ENCODE measurements at places on chromosomes 13 and 19.

GRCh38 chr19:4059453-4059871 is 7.2 kb downstream of the ZBTB7A start:
- no peak for DNase-seq

GRCh38 chr19:42166316-42166715 is 34.1 kb upstream of the POU2F2 start:
- no peak for DNase-seq

DNA sequence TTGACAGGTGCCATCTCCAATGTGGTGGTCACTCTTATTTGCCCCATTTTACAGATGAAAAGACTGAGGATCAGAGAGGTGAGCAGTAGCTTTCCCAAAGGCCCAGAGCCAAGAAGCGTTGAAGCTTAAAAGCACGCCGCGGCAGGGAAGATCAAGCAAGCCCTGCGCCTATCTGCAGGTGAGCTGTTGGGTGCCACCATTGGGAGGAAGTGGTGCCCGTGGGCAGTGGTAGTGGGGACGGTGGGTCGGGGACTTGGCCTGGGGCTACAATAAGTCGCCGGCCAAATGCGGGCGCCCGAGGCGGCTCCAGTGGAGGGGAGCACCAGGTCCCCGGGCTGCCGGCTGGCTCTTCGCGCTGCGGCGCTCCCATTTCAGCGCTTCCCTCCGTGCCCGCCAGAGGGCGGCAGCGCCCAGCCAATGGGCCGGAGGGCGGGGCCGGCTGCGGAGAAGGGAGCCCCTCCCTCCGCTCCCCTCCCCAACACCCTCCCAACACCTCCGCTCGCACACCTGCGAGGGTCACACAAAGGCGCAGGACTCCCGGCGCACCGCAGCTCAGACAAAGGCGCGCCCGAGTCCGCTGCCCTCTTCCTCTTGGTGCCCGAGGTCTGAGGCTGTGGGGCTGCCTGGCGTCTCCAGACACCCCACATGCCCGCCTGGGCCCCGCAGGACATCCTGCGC is 744 bp upstream of the POU2F2 start:
- DNase-seq, result no peak

DNA sequence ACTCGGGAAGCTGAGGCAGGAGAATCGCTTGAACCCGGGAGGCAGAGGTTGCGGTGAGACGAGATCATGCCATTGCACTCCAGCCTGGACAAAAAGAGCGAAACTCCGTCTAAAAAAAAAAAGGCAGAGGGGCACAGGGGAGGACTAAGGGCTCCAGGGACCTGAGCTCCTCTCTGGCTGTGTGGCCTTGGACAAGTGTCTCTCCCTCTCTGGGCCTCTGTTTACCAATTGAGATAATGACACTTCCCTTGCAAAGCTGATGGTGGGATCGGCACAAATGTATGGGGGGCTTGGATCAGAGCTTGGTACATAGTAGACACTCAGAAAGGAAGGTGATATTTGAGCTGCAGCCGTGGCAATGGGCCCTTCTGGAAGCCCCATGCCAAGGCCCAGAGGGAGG is 11.4 kb upstream of the SPACA4 start:
- DNase-seq, result no peak

- DNase-seq, result no peak
Observed at GRCh38 chr13:40679480-40679985, 13.1 kb upstream of the FOXO1 start.

Data from LNCaP clone FGC (cell line).